Inflammatory macrophage treated with lipopolysaccharide for 1 hour (primary cell): ENCODE measurements at places on chromosomes 11 and 22.

DNA sequence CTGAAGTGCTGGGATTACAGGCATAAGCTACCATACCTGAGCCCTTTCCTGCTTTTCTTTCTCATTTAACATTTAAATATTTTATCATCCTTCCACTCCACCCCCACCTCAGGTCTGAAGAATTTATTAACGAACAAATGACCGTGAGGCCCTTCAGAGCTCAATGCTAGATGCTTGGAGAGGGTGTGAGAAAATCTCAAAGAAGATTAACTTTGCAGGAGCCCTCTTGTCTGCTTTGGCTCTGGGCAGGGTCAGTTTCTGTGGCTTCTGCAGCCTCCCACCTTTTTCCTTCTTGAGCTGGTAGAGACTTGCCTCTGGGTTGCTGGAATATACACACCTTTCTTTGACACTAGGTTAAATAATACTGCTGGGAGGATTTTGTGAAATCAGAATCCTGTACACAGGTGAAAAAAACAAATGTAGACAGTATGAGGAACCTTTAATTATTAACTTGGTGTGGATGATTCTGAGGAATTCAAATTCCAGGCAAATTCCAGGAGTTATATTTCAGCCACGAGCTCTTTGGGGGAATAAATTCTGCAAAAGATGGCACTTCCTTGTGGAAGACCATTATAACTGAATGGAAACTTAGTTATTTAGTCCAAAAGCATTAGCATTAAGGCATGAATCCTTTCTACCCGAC lies 3.4 kb upstream of the ZBTB44 start:
- DNase-seq, result no peak

GRCh38 chr11:36478700-36479329 lies 31.3 kb downstream of the TRAF6 start:
- DNase-seq, result peak; percentile 24

DNA sequence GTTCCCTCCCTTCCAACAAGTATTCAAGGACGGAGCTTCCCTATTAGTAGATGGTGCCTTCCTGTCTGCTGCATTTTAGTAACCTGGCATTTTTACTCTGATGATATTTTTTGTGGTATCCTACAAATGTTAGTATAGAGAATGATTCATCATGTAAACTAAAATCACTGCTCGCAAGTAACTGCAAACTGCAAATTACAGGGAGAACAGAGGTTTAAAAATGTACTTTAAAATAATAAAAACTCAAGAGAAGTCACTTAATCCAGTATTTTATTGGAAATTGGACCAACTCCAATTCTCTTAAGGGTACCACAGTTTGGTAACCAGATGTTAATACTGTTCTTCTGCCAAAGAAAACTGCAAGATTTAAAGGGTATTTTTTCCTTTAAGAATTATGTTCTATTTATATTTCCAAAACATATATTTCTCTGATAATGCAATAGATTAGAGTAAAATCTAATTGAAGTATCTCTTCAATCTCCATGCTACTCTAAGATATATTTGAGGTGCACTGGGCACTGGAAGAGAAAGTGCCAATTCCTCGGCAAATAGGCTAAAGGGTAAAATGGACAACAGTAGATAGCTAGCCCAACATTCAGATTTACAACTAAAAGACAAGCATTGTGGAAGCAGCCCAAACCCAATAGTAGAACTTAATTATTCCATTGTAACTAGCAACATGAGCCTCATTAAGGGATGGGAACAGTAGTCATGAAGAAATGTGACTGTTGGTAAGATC lies 298.0 kb downstream of the TTC28 start:
- no peak for DNase-seq

- DNase-seq, result no peak
Observed at GRCh38 chr22:40258501-40258915, 80.8 kb downstream of the TNRC6B start.

- no peak for DNase-seq
Observed at GRCh38 chr11:67652965-67653845, 2.7 kb upstream of the ACY3 start.

- no peak for DNase-seq
Observed at GRCh38 chr11:120630122-120630521, 118.6 kb downstream of the GRIK4 start.

- no peak for DNase-seq
Observed at GRCh38 chr22:17845327-17845726, 71.1 kb upstream of the BID start.

- peak; percentile 95 for DNase-seq
Observed at GRCh38 chr22:31970490-31971444, 26.4 kb downstream of the YWHAH start.

- peak; percentile 91 for DNase-seq
Observed at GRCh38 chr22:37193629-37194191, 5.7 kb upstream of the C1QTNF6 start.

DNA sequence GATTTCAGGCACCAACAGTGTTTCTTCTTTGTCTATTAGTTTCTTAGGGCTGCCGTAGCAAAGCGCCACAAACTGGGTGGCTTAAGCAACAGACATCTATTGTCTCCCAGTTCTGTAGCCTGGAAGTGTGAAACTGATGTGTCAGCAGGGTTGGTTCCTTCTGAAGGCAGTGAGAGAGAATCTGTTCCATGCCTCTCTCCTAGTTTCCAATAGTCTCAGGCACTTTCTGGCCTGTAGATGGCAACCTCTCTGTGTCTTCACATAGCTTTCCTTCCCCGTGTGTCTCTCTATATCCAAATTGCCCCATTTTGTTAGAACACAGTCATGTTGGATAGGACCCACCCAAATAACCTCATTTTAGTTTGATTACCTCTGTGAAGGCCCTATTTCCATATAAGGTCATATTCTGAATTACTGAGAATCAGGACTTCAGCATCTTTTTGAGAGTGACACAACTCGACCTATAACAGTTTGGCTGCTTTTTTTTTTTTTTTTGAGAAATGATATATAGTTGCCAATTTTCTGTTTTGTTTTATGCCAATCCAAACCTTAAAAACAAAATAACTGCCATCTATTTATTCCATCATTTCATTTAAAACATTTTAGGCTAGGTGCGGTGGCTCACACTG lies 108.2 kb downstream of the SLC36A4 start:
- DNase-seq, result peak; percentile 83

GRCh38 chr22:43910178-43910695 lies 13.4 kb upstream of the PNPLA3 start:
- DNase-seq, result no peak

DNA sequence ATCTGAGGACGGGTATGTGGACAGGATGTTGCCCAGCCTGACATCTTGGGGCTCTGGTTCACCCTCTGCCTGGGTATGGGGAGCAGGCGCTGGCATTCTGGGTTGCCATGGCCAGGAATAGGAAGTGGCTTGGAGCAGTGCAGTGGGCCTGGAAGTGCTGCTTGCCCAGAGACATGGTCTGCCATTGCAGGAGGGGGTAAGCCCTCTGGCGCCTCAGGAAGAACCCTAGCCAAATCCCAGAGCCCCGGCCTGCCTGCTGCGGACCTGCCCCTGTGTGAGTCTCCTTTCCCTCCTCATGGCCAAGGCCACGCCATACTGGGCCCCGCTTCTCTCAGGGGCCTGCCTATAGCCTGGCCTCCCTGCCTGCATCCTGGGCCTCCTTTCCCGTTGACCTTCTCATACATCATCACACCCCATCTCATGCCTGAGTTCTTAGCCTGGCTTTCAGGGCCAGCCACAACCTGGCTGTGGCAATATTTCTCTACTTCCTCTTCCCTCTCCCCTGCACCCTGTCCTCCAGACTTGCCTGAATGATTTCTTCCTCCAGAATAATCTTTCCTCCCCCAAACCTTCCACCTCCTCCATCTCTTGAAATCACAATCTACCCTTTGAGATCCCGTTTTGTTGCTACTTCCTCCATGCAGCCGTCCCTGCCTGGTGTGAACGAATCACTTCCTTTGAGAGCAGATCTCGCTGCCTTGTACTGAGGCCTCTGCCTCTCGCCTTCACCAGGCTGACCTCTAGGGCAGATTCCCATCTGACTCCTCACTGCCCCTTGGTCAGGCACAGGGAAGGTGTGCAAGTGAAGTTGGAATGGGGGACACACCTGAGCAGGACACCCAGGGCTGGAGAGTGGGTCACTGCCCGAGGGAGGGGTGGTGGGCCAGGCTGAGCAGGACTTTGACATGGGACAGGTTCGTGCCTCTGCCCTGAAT lies 5.2 kb downstream of the CAPN5 start:
- peak; percentile 50 for DNase-seq
